ENCODE measurements at places on chromosomes 6 and 20.

- no peak for DNase-seq
Measured at GRCh38 chr6:157867981-157868380, 44.9 kb downstream of the SNX9 start.

GRCh38 chr20:38590676-38591473 lies 9.9 kb downstream of the ADIG start:
- DNase-seq, result no peak

GRCh38 chr6:135228486-135228885 lies 47.4 kb downstream of the MYB start:
- no peak for DNase-seq

GRCh38 chr20:46251211-46251673 lies 57.1 kb downstream of the CDH22 start:
- no peak for DNase-seq

DNA sequence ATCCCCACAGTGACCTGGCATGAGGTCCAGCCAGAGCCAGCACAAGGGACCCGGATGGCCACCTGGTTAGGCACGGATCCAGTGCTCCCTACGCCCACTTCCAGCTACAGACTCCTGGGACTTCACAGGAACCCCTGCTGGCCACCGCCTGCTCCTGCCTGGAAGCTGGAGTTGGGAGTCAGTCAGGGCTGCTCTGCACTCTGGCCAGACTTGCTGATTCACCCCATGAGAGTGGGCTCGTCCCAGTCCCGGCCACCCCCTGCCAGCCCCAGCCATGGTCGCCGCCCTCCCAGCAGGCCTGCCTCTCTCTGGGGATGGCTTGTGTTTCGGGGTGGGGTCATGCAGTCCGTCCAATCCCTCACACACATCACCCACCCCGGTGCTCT lies 125.8 kb downstream of the DLL1 start:
- DNase-seq, result no peak

DNA sequence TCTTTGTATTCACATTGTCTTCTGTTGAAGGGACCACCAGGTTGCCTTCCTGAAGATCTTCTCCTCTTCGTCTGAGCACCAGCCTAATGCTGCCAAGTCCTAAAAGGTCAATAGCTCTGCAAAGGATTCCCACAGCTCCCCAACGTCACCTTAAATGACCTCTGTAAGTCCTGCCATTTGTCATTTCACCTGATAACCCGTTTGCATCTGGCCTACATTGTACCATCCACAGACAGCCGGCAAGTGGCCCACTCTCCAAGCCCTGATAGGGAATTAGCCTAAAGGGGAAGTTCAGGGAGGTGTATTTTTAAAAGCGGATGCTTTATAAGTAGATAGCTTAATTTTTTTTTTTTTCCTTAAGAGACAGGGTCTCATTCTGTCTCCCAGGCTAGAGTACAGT lies 127.8 kb downstream of the ZMYND8 start:
- DNase-seq, result no peak

DNA sequence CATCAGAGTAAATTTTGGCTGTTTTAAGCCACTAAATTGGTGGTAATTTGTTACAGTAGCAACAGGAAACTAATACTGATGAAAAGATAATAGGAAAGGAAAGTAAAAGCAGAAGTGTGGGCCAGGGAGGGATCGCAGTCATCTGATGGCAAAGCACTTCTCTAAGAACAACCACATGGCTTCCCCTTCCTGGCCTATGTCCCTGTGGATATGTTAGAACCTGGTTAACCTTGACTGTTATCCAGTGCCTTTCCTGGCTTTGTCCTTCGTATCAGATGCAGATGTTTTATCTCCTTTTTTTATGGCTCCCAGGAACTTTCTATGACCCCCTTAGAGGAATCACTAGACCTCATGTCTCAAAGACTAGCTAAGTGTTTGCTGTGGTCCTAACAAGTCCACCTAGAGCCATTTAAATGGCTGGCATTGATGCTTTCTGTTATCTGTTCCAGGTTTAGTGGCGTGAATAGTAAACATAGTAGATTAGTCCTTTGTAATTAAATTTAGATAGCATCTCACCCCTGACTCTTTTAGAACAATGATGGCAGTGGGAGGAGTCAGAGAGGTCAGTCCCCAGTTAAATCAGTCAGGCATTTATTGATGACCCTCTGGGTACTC lies 79.2 kb upstream of the PHACTR2 start:
- no peak for DNase-seq

All from stimulated activated effector memory CD8-positive, alpha-beta T cell treated with anti-CD3 and anti-CD28 coated beads, Interleukin-12 subunit alpha, Interleukin-12 subunit beta, amount 100 ng/mL, for 72 hours (primary cell).